NCI-H1694 treated with DMSO at 0.1 percent for 48 hours (cell line): ENCODE measurements at places on chromosomes 2 and 18.

DNA sequence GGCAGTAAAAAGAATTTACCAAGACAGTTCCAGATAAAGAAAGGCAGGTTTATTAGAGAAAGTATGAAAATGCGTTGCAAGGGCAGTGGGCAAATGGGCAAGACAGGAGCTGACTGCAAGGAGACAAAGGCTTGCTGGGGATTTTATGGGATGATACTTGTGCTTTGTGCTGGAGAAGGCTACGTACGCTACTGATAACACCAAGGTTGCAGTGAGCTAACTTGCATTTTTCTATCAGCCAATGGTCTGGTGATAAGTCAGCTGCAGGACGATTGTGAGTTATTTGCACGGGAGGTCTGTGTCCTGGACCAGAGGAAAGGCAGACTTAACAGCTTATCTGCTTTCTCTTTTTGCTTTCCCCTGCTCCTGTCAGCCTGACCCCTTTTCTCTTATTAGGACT is 116.5 kb downstream of the PMS1 start:
- no peak for DNase-seq

GRCh38 chr2:217370391-217370790 is 510.5 kb upstream of the TNP1 start:
- no peak for DNase-seq

- peak; percentile 60 for DNase-seq
Observed at GRCh38 chr2:205680067-205680466, 2.2 kb upstream of the NRP2 start.

- peak; percentile 99 for DNase-seq
Observed at GRCh38 chr2:161954103-161954502, 119.9 kb downstream of the DPP4 start.
